HS-5 (cell line): ENCODE measurements at places on chromosomes 6 and 20.

- no peak for DNase-seq
These were observed 294.1 kb downstream of the TFAP2B start for GRCh38 chr6:51112731-51113130.

- DNase-seq = no peak
These were observed 158.3 kb downstream of the HDGFL1 start for GRCh38 chr6:22727710-22728109.

DNA sequence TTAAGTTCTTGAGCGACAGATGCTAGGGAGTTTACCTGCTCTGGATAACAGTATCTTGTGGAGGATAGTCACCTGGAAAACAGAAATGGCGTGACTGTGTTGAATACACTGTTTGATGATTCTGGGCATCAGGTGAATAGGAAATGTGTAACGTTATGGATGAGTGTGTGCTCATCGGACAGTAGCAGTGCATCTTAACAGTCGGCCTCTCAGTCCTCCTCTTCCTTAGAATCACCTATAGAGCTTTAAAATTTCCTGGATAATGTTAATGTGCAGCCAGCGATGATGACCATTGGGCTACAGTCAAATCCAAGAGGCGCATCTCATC is 217.7 kb downstream of the OR2B2 start:
- no peak for DNase-seq

DNA sequence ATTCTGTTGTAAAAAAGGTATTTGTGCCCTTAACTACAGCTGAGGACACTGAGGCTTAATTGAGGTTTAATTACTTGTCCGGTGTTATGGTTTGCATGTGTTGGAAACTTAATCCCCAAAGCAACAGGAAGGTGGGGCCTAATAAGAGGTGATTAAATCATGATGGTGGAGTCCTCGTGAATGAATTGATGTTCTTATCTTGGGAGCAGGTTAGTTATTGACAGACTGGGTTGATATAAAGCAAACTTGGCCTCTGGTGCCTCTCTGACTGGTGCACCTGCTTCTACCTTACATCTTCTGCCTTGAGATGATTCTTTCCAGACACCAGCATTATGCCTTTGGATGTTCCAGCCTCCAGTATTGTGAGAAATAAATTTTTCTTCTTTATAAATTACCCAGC is 306.5 kb upstream of the HS3ST5 start:
- DNase-seq = no peak

DNA sequence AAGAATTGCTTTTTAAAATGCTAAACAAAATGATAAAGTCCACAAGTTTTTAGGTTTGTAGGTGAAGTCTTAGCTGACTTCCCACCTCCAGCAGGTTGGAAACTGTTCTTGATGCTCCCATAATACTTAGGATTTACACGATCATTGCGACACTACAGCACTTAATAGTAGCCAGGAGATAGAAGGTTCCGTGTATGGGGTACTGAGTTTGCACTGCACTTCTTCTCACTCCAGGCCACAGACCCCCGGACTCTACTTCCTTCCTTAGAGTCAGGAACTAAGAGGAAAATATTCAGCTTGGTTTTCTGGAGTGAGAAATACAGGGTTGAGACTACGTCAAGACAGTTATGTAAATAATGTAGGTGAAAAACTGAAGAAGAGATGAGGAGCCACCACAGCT is 56.1 kb upstream of the SGK1 start:
- no peak for DNase-seq

DNA sequence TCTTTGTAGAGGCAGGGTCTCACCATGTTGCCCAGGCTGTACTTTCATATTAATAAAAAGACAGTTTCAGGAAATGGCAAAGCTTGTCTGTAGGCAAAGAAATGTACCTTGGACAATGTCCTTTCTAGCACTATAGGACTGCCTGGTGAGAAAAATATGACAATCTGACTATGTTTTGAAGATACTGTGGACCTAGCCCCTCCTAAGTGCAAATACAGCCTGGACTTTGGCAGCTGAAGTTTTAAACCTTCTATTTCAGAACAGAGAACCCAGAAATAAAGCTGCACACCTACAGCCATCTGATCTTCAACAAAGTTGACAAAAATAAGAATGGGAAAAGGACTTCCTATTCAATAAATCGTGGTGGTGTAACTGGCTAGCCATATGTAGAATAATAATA is 18.9 kb upstream of the IL17A start:
- no peak for DNase-seq

DNA sequence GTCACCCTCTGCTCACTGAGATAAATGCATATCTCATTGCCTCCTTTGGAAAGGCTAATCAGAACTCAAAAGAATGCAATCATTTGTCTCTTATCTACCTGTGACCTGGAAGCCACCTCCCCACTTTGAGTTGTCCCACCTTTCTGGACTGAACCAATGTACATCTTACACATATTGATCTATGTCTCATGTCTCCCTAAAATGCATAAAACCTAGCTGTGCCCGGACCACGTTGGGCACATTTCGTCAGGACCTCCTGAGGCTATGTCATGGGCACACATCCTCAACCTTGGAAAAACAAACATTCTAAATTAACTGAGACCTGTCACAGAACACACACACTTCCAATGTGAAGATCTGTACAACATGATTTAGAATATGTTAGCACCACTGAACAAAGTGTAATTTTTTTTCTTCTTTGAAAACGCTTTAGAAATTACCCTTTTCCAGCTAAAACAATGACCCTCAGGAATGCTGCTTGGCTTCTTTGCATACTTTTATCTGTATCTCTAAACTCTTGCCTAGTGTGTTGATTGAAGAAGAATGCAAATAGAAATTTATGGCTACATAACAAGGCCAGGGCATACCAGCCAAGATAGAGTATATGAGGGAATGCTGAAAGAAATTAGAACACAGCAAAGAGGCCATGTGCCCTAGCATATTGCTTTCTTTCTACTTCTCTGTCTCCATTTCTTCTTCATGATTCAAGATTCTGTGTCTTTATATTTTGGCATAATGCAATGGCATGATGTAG is 84.6 kb upstream of the DST start:
- DNase-seq = no peak

DNA sequence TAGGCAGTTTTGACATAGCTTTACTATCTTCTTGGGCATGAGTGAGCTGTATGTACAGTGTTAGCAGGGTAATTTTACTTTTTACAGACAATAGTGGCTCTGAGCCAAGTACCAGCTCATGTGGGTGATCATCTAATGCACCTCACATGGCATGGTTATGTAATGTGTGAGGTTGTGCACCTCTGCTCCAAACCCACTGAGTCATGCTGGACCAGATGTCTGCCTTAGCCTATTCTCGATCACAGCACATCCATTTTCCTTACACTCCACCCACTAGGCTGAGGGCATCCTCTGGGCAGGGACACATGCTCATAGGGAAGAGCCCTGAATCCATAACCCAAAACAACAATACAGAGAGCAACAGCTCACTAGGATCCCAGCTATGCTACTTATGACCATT is 71.6 kb upstream of the FBXL4 start:
- peak; percentile 82 for DNase-seq

- no peak for DNase-seq
These were observed 57.5 kb downstream of the MYLK4 start for GRCh38 chr6:2693231-2693630.

DNA sequence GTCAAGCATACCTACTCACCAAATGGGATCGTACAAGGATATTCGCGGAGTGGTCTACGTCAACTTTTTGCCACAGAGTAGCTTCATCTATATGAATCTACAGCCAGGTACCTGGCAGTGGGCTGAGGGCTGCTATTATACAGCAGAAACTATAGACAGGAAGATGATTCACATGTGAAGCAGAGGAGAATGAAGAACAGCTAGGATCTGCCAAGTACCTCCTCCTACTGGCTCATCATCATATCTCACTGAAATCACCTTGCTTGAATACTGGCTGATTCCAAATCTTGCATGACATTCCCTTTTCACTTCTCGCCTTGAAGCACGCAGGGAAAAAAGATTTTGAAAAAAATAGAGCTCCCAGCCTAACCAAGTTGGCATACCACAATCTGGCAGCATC is 488.7 kb upstream of the NRSN1 start:
- DNase-seq = no peak

DNA sequence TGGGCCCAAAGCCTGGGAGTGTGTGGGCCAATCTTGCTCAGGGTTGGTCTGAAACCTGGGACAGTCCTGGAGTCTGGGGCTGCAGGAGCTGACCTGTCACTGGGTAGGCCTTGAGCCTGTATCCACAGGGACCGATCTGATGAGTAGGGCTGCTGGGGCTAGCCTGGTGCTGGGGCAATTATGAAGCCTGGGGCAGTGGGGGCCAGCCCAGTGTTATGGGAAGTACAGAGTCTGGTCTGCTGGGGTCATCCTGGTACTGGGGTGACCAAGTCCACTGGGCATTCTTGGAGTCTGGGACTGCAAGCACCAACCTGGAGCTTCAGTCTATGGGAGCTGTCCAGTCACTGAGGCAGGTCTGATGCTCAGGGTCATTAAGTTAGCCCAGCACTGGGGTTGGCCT is 20.7 kb downstream of the DEFB115 start:
- no peak for DNase-seq

- no peak for DNase-seq
These were observed 417.1 kb downstream of the BCKDHB start for GRCh38 chr6:80523531-80523997.

DNA sequence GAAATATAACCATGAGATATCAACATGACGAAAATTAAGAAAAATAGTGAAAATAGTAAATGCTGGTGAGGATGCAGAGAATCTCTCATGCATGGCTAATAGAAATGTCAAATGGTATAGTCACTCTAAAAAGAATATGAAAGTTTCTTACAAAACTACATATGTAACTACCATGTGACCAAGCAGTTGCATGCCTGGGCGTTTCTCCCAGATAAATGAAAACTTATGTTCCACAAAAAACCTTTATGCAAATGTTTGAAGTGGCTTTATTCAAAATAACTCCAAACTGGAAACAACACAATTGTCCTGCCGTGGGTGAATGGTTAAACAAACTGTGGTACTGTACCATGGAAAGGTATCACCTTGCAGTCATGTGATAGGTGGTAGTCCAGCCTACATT is 112.4 kb downstream of the HDGFL1 start:
- no peak for DNase-seq

- DNase-seq = no peak
These were observed 862.0 kb downstream of the PHF3 start for GRCh38 chr6:64497634-64498033.

GRCh38 chr6:704046-704445 is 11.1 kb upstream of the EXOC2 start:
- no peak for DNase-seq

DNA sequence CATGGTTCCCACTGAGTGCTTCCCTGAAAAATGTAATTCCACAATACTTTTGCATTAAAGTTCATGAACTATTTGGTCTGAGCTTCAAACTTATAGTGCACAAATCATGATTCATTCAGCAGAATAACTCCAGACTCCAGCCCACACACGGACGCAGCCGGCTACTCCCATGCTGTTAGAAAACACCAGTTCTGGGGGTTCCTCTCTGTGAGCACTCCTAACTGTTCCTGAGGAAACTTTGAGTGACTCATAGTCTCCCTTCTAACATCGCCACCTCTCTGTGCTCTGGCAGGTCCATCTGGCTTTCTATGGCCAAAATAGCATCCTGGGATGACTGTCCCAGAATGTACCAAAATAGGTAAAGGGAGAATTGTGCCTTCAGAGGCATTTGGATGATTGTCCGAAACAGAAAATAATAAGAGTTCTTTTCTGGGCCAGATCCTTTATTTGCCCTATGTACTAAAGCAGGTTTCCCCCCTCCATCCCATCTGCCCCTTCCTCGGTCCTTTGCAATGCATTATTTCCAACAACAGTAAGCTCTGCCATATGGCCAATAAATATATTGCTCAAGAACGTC is 32.3 kb upstream of the LY86 start:
- DNase-seq = no peak

GRCh38 chr6:135458051-135458450 is 39.5 kb downstream of the AHI1 start:
- no peak for DNase-seq

DNA sequence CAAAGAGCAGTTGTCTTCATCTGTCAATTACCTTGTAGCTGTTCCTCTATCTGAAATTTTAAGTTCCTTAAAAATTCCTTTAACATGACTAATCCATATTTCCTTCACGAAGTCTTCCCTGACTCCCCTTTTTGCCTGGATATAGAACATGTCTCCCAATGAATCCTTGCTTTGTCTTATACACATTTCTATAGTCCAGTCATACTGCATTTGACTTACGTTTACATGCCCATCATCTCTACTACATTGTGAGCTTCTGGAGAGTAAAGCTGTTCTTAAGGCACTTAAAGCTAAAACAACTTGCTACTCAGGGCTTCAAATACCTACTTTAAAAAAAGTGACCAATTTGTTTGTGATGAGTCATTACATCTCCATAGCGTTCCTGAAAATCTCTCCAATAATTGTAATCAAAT is 4.9 kb downstream of the REV3L start:
- no peak for DNase-seq

- no peak for DNase-seq
These were observed 136.7 kb upstream of the RALGAPA2 start for GRCh38 chr20:20849161-20849560.

DNA sequence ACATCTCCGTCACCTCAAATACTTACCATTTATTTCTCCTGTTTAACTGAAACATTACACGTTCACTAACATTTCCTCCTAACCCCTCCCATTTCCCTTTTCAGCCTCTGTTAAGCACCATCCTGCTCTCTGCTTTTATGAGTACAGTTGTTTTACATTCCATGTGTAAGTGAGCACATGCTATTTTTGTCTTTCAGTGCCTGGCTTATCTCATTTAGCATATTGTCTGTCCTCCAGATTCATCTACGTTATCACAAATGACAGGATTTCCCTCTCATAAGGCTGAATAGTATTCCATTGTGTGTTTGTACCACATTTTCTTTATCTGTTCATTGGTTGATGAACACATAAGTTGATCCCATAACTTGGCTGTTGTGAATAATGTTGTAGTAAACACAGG is 22.7 kb downstream of the TAF11 start:
- DNase-seq = no peak

GRCh38 chr6:133108419-133108818 is 132.7 kb upstream of the EYA4 start:
- no peak for DNase-seq

GRCh38 chr20:40055711-40056110 is 633.3 kb downstream of the MAFB start:
- no peak for DNase-seq

DNA sequence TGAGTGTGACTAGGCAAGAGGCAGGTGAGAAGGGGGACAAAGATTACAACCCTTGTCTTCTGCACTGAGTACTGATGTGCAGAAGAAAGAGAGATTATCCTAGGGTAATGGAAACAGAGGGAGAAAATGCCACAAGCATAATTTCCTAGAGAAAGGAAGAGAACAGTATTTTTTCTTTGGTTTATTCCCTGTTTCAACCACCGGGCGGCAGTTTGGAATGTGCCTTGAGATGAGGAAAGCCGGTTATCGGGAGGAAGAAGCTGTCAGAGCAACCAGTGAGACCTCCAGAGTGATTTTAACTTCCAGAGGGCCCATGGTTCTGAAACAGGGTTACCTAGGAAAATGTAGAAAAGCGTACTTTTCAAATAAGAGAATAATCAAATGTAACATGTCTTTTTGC is 121.4 kb downstream of the REV3L start:
- DNase-seq = no peak

GRCh38 chr20:58042591-58042990 is 185.9 kb downstream of the ANKRD60 start:
- no peak for DNase-seq

GRCh38 chr6:63802606-63803206 is 167.1 kb downstream of the PHF3 start:
- no peak for DNase-seq

GRCh38 chr6:11585426-11586016 is 48.0 kb downstream of the TMEM170B start:
- no peak for DNase-seq

- DNase-seq = peak; percentile 82
These were observed 181.0 kb downstream of the MTFR2 start for GRCh38 chr6:136069119-136069518.

- DNase-seq = no peak
These were observed 429.7 kb downstream of the FRK start for GRCh38 chr6:115631028-115631427.
